Activated T-helper 1 cell treated with anti-CD3 and anti-CD28 coated beads, Interleukin-2, amount 50 U/mL, for 16 hours (primary cell): ENCODE measurements at places on chromosomes 6 and 20.

DNA sequence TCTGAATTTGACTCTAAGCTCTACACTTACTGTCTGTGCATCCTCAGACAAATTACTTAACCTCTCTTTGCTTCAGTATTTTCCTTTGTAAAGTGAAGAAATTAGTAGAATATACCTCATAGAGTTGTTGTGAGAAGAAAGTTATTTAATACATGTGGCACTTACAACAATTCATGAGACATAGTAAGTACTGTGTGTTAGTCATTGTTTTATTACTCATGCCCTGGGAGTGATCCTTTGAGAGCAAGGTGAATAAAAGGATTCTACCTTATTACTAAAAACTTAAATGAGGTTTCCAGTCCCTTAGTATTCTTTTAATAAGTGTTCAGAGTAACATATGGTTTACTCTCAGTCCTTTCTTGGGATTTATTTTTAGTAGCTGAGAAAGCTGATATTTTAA, 233.6 kb upstream of the MAP3K7 start:
- DNase-seq = no peak

GRCh38 chr20:45303586-45304463, 2.8 kb upstream of the RBPJL start:
- DNase-seq = no peak

DNA sequence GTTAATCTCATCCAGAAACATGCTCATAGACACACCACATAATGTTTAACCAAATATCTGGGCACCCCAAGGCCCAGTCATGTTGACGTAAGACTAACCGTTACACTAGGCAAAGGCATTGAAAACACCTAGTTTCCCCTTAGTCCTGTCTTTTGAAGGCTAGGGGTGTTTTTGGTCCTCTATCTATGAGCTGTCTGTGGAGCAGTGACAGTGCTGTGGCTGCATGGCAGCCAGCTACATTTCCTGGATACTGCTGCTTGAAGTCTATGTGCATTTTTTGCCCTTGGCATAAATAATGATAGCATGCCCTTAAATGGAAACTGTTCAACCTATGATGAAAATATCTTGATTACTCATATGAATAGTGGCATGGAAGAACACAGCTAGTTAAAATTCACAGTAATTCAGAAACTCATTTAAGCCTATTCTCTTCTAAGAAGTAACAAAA, 18.6 kb downstream of the FARS2 start:
- DNase-seq = no peak

DNA sequence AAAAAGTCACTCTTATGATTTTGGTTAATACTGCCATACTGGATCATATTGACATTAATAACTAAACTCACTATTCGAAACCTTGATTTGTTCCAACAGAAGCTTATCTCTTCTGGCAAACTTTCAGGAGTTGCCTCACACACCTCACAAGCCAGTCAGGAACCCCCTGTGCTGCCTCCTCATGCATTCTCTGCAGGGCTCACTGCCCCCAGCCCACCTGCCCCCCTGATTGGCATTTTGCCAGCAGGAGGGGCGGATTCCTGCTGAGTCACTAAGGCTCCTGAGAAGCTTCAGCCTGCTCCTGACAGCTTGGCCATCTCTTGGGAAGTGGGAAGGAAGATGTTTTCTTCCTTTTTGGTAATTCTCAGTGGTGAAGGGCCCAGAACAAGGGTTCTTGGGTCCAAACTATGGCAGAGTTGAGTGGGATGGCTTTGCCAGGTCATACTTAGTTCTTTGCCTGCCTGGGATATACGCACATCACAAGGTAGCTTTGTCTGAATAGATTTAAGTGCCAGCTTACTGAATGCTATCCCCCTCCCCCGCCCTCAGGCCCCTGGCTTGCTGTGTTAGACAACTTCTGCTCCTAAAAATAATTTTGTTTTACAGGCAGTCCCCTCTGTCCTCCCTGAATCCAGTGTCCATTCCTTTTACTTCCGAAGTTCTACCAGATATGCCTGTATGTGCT, 31.4 kb downstream of the SLC35F1 start:
- no peak for DNase-seq

DNA sequence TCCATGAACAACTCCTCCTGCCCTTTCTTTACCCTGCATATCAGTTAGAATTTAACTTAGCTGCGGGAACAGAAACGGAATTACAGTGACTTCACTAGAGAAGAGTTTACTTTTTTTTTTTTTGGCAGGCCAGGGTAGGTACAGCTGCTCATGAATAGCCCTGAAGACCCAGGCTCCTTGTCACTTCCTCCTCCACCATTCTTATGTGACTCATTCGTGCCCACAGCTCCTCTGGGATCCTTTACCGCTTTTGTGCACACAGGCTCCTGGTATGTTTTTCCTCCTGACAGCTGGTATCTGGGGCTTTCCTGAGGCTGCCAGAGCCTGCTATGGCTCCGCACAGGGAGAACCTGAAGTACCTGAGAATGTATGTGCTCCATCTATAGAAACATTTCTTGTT, 3.9 kb upstream of the KCNS1 start:
- no peak for DNase-seq
